Stimulated activated CD8-positive, alpha-beta memory T cell treated with anti-CD3 and anti-CD28 coated beads, Interleukin-12 subunit alpha, Interleukin-12 subunit beta, amount 100 ng/mL, for 4 hours (primary cell): ENCODE measurements at places on chromosomes 7 and 10.

DNA sequence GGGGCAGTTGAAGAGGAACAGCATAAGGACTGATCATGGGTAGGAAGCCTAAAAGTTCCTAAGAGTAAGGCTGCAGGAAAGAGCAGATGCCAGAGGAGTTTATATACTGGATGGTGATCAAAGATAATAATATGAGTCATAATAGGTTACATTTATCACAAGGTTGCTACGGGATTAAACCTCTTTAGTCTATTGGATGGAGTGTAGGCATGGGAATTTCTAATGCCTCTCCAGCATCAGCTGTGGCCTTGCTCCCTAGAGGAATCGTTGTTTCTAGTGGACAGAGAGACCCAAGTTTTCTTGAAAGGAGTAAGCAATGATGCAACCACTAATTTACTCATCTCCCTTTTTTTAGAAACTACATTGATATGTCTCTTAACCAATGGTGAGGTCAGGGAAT, 213.4 kb downstream of the GPR37 start:
- no peak for DNase-seq

GRCh38 chr10:113473851-113474250, 79.0 kb upstream of the HABP2 start:
- no peak for DNase-seq

DNA sequence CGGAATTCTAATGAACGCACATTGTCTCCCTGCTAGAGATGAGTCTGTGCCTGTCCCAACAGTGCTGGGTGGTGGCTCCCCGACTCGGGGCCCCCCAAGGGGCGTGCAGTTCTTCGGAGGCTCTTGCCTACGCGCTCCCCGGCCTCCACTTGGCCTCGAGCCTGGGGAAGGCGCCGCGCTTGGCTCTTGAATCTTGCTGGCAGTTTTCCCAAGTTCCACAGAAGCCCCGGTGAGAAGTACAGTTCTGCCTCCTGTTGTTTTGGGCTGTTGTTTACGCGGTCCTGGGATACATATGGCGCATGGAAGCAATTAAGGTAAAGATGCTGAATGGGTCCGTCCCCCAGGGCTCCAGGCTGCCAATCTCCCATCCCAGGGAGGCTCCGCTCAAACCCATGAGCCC, 32.6 kb upstream of the UNCX start:
- no peak for DNase-seq

GRCh38 chr10:68848806-68849205, 21.5 kb downstream of the STOX1 start:
- no peak for DNase-seq

GRCh38 chr7:132100981-132101380, 475.3 kb downstream of the PLXNA4 start:
- no peak for DNase-seq

DNA sequence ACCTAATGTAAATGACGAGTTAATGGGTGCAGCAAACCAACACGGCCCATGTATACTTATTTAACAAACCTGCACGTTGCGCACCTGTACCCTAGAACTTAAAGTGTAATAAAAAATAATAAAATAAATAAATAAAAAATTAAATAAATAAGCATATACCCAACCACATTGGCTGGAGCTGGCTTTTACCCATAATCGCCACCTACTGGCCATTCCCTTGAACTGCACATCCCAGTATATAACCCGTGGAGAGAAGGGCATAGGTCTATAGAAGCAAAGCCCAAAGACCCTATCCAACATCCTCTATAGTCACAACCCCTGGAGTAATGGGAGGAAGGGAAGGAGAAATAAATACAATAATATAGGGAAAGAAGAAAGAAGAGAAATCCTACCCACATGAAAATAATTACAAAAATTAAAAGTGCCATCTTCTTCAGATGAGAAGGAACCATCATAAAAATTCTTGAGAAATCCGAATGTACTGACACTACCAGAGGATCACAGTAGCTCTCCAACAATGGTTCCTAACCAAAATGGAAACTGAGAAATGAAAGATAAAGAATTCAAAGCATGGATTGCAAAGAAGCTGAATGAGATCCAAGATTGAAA, 65.6 kb downstream of the TWIST1 start:
- no peak for DNase-seq

GRCh38 chr10:6423004-6423403, 157.1 kb downstream of the PRKCQ start:
- peak; percentile 10 for DNase-seq

- no peak for DNase-seq
Observed at GRCh38 chr10:3222626-3223025, 50.0 kb upstream of the PITRM1 start.

DNA sequence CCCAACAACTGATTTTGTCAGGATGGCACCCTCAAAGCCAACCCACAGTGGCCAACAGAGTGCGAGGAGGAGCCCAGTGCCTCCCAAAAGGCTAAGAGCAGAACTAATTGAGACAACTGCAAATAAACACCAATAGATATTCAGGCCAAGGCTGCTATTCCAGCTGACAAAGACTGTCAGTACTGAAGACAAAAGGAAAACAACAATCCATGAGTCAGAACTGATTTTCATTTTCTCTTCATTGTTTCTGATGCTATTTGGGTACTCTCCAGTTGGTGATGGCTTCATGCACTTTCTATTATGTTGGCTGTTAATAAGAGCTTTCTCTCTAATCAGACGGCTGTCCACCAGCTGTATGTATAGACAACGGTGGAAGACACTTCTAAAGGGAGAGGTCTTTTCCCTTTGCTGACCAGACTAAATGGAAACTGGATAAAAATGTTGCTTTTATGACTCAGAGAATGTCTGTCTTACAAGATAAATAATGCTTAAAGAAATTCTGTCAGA, 515.9 kb downstream of the PARD3 start:
- DNase-seq: no peak

DNA sequence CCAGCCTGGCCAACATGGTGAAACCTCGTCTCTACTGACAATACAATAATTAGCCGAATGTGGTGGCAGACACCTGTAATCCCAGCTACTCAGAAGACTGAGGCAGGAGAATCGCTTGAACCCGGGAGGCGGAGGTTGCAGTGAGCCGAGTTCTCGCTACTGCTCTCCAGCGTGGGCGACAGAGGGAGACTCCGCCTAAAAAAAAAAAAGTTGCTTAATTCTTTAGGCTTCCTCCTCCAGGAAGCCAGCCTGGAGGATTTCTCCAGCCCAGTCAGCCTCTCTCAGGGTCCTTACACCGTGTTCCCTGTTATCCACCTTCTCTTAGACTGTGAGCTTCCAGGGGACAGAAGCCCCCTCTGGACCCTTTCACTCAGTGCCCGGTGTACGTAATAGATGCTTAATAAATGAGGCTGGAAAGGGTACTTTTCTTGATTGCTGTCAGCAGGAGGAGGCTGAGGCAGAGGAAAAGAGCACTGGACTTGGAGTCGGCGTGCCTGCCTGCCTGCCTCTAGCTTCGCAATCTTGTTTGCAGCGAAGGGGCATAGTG, 16.4 kb upstream of the NODAL start:
- DNase-seq: no peak

DNA sequence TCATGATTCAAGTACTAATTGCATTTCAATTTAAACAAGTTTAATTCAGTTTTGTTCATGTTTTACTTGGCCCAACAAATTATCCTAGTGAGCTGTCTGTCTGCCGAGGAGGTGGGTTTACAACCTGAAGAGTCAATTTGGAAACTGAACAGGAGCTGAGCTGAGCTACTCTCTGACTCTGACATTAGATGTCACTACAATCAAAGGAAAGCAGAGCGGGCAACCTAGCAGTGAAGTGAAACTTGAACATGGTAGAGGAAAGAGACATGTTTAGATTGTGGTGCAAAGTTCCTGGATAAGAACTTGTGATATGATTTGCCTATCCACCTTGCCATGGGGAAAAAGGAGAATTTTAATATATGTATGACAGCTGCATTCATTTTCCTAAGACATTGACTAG, 9.6 kb upstream of the AGR3 start:
- no peak for DNase-seq

DNA sequence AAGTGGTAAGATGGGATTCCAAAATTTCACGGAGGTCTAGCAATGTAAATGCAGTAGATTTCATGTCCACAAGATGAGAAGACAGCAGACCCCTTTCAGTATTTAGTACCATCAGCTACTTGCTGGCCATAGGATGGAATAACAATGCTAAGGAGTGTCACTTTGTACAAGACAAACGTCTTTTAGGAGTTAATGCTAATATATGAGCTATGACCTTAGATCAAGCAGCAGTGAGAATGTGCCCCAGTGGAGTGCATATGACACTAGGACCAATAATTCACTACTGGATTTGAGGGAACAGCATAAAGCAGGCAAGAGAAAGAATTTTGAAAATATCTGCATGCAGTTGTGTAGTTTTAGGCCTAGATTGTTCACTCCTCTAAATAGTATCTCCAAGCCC, 182.8 kb upstream of the ZNF804B start:
- DNase-seq: no peak

- no peak for DNase-seq
Observed at GRCh38 chr10:22159180-22159579, 58.6 kb downstream of the EBLN1 start.

DNA sequence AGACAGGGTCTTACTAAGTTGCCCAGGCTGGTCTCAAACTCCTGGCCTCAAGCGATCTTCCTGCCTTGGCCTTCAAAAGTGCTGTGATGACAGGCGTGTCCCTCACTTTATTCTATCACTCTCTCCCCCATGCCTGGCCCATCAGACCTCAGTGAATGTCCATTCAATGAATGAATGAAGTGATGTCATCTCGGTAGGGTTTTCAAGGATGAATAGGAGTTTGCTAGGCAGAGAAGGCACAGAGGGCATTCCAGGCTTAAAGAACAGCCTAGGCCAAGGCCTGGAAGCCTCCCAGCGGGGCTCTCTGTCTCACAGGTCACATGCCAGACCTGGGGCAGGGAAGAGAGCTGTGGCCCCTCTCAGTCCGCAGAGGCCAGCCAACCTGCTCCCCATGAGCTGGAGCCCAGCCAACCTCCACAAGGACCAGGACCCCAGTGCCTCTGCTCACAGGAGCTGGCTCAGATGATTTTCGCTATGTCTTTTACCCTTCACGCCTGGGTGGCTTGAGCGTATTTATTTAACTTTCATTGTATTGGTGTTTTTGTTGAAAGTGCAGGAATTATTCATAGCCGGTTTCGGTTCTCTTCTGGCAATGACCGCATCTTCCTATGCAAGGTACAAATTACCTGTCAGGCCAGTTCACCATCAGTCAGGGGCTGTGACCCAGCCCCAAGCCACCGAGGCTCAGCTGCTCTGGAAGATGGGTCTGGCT, 11.8 kb upstream of the TNRC18 start:
- DNase-seq: no peak

GRCh38 chr10:127873901-127874470, 18.8 kb downstream of the CLRN3 start:
- DNase-seq: no peak

- DNase-seq: no peak
Observed at GRCh38 chr7:47373871-47374451, 207.9 kb downstream of the TNS3 start.

- no peak for DNase-seq
Observed at GRCh38 chr7:36708767-36709166, 15.5 kb downstream of the AOAH start.

- no peak for DNase-seq
Observed at GRCh38 chr7:28768577-28769147, 189.5 kb downstream of the TRIL start.

DNA sequence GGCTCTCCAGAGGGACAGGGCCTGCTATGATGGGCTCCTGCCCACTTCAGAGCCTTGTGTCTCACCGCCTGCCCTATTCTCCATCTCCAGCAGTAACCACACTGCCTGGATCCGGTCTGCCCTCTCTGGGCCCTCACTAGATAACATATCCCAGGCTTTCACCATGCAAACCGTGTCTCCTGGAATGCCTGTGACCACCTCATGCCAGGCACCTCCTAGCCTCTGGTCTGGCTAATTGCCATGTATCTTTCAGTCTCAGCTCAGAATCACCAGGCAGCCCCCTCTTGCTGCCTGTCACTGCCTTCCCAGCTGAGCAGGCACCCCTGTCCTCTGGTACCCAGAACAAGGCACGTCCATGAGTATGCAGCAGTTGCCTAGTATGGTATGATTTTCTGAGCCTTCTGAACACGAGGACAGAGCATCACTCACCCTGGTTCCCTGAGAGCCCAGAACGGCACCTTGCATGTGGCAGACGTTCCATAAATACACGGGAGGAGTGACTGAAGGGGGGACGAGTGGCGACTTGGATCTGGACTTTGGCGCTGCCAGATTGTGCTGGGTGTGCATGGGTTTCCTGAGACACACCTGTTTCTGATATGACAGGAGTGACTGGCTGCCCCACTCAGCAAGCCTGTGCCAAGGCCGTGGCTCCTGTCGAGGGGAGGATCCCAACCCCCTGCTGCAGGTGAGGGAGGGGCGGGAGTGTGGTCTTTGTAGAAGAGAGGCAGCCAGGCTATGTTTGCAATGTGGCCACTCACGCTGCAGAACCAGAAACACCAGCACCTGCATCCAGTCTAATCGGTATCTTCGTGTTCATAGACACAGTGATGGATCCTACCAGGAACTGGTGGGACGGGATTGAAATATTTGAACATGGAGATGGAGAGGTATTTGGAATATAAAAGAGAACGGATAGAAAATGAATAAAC, 95.2 kb downstream of the VOPP1 start:
- DNase-seq: no peak

DNA sequence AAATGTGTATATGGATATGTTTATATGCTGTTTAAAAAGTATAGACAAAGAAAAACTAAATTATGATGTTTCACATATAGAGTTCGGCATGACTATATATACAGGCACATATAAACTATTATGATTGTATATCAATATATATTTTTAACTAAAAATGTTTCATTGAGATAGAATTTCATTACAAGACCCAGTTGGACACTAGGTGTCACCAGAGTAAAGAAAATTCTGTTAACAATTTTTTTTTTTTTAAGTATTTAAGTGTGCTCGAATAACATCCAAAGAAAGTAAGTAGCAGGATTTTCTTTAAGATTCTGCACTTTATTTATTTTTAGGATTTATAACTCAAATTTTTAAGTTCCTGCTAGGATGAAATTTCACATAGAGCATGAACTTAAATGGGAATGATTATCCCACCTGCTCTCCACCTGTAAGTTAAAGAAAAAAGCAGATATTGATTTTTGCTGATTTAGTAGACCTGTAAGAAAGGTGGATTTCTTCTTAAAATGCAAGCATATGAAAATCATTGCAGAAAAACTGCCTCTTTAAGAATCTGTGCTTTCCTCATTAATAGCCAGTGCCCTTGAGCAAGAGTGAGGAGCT, 961.5 kb downstream of the PCDH15 start:
- no peak for DNase-seq

DNA sequence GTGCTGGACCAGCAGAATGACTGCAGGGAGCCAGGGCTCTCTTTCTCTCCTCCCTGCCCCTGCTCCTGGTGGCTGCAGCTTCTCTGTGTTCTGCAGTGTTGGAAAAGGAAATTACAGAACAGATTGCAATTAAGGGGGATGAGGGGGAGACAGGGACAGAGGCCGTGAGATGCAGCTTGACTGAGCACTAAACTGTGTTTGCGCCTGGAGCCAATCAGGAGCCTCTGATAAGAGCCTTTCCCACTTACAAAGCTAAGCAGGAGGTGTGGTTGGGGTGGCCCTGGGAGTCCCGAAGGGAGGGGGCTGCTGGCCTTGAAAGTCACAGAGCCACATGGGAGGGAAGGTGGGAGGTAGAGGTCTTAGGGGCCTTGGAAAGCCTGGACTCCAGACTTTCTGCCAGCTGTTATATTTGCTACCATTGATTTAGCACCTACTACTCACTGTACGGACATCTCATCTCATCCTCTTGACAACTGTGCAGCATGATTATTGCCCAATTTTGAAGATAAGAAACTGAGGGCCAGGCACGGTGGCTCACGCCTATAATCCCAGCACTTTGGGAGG, 26.7 kb downstream of the TRIM8 start:
- no peak for DNase-seq

- DNase-seq: no peak
Observed at GRCh38 chr7:140562926-140563481, 77.6 kb downstream of the DENND2A start.
